Suppressor macrophage treated with lipopolysaccharide for 1 hour (primary cell): ENCODE measurements at places on chromosomes 12 and 14.
A peak's percentile ranks its signal among the peaks of the same experiment; 100 is the strongest.

DNA sequence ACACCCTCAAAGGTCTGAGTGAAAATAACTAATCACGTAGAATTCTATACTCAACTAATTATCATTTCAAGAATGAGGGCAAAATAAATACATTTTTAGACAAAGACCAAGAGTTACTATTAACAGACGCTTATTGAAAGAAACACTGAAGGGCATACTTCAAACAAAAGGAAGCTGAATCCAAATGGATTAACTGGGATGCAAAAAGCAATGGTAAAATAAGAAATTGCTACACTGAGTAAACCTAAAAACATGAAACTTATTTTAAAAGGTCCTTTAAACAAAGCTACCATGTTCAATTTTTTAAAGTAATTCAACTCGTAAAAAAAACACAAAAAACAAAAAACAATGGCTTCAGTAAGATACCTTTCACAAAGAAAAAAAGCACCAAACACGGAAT, 28.2 kb downstream of the LRP6 start:
- DNase-seq, result no peak

- DNase-seq, result no peak
Measured at GRCh38 chr14:31388687-31389413, 31.5 kb downstream of the HEATR5A start.

GRCh38 chr14:73394317-73394716, 64.0 kb downstream of the NUMB start:
- no peak for DNase-seq

- no peak for DNase-seq
Measured at GRCh38 chr12:26680727-26681455, 152.1 kb downstream of the ITPR2 start.

GRCh38 chr12:26331960-26332359, 136.6 kb downstream of the SSPN start:
- peak; percentile 40 for DNase-seq

- DNase-seq, result no peak
Measured at GRCh38 chr12:3157581-3158323, 80.6 kb downstream of the TSPAN9 start.

DNA sequence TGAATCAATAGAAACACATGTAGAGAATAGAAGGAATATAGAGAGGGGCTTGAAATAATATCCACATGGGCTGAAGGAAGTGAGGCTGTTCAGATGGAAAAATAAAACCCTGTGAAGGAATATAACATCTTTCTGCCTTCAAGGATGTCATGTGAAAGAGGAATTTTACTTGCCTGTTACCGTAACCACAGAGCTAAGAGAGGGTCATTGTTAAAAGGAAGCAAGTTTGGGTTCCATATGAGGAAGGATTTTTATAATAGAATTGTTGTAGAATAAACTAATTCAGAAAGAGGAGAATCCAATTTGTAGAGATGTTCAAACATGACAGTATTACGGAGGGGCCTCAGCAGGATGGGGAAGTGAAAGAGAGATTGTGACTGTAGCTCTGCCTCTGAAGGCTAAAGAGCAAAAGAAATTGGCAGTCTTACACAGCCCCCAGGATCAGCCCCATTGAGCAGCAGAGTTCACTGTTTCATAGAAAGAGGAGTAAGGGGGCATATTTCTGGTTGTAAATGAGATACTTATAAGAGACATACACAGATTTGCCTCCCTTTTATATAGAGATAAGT, 41.8 kb upstream of the PTPRR start:
- DNase-seq, result no peak

- DNase-seq, result peak; percentile 67
Measured at GRCh38 chr14:67487937-67488893, at the start of gene TMEM229B. TMEM229B (minus strand) TSS chr14:67488721; CDS start chr14:67473923, 14,798 bp downstream.

- no peak for DNase-seq
Measured at GRCh38 chr12:31773867-31774266, 45.0 kb upstream of the AMN1 start.

DNA sequence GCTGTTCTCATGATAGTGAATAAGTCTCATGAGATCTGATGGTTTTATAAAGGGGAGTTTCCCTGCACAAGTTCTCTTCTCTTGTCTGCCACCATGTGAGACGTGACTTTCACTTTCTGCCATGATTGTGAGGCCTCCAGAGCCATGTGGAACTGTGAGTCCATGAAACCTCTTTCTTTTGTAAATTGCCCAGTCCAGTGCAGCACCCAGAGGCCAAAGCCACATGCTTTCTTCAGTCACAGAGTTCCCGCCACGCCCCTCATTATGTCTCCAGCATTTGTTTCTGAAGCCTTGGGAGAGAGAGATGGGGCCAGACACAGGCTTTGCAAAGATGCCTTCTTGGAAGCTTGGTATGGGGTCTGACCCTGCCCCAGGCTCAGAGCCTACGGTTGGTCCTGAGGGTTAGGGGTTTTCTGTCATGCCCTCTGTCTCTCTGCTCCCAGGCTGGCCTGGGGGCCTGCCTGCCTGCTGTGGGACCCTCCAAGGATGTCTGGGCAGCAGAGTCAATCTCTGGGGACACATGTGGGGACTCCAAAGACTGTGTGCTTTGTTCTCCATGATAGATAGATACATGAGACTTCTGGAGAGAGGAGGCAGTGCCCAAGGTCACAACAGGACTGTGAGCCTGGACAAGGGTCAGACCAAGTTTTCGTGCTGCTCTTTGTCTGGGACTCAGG, 114.1 kb upstream of the PRMT8 start:
- DNase-seq, result peak; percentile 34

DNA sequence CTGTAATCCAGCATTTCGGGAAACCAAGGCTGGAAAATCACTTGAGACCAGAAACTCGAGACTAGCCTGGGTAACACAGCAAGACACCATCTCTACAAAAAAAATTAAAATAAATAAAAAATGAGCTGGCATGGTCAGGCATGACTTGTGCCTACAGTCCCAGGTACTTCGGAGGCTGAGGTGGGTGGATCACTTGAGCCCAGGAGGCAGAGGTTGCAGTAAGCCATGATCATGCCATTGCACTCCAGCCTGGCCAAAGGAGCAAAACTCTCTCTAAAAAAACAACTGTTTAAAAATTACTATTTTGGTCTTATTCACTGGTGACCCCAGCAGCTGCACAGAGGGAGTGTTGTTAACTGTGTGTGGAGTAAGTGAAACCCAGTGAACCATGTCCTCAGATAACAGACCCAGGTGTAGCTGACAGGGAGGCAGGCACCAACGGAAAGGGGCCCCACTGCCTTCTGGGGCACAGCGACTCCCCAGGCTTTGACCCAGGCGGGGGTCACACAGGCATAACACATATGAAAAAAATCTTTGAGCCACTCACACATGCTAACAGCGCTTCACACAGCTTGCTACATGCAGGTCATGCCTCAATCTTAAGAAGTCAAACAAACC, 12.1 kb downstream of the DDX54 start:
- DNase-seq, result no peak

- DNase-seq, result peak; percentile 69
Measured at GRCh38 chr14:103597623-103598377, 31.2 kb upstream of the KLC1 start.

DNA sequence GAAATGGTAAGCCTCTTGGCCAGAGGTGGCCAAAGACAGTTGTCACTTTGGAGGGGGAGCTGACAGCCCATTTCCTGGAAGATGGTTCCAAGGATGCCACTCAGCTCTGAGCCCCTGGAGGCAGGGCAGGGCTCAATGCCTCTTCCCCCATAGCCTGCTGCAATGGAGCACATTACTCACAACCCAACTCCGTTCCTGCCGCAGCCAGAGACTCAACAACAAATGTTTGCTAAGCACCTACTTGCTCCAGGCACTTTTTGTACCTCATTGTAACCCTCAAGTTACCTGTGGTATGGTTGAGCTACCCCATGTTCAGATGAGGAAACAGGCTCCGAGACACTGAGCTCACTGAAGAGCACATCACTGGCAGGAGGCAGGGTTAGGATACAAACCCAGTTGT, 19.5 kb downstream of the IRF2BPL start:
- DNase-seq, result no peak

- no peak for DNase-seq
Measured at GRCh38 chr12:84691266-84691665, 221.3 kb downstream of the SLC6A15 start.

- DNase-seq, result no peak
Measured at GRCh38 chr14:61471297-61472005, 150.1 kb downstream of the PRKCH start.

GRCh38 chr14:95606266-95606665, 71.4 kb downstream of the GLRX5 start:
- DNase-seq, result no peak

DNA sequence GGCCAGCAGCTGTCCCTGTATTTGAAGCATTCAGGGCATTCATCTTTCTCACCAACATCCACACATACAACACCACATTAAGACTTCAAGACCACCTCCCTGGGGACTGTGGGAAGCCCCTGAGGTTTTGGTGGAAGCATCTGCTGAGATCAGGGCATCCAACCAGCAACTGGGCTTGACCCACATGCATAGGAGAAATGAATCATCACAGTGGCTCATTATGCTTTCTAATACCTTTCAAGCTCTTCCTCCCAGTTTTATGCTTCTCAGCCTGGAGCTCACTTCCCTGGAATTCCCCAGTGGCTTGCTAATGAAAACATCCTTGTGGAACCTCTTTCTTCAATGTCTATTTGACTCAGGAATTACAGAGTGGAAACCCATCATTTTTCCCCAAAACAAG, 21.4 kb upstream of the CMKLR1 start:
- DNase-seq, result peak; percentile 59

DNA sequence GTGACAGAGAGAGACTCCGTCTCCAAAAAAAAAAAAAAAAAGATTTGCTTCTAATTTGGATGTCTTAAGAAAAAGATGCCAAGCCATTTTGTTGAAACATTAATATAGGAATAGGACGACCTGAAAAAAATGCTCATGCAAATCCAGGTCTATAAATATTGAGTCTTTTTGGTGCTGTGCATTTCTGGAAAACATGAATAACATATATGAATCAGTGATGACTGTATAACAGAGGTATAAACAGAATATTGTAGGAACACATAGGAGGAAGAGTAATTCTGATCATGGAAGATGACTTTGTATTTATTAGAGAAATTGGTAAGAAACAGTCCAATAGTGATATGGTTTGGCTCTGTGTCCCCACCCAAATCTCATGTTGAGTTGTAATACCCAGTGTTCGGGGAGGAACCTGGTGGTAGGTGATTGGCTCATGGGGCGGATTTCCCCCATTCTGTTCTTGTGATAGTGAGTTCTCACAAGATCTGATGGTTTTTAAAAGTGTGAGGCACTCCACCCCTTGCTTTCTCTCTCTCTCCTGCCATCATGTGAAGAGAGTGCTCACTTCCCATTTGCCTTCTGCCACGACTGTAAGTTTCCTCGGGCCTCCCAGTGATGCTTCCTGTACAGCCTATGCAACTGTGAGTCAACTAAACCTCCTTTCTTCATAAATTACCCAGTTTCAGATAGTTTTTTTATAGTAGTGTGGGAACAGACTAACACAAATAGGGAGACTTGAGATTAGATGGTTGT, 3.0 kb upstream of the SRSF5 start:
- DNase-seq, result peak; percentile 42

DNA sequence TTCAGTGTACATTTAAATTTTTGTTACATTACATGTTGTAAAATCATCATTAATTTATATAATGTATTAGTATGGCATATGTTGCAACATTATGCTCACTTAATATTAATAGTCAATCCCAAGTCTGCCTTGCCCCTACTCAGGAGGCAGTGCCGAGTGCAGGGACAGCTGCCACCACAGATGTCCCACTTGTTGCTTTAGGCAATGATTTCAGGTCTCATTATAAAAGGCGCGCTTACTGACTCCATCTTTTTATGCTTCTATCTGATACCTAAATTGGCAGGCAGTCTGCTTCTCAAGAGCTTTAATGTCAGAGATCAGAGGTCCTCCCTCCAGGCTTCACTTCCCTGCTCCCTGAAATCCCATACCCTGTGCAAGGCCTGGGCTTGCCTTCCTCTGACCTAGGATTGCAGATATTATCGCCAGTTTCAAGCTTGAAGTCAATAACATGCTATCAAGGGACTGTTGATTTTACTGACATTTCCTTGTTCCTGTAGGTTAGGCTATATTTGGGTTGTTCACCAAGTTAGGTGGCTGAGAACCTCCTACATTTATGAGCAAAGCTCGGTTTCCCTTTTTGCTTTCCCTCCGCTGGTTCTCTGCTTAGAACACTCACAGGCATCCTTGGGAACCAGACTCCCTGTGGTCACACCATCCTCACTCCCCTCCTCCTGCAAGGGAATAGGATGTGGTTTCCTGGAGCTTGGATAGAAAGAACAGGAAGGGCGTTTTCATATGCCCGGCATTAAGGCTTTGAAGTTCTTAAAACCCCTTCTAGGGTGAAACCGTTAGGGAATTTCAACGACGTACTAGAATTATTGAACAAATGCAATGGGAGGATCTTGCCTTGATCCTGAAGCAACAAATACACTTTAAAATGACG, 208.4 kb upstream of the FKBP4 start:
- no peak for DNase-seq

GRCh38 chr12:99605-100004, 33.0 kb downstream of the IQSEC3 start:
- no peak for DNase-seq

DNA sequence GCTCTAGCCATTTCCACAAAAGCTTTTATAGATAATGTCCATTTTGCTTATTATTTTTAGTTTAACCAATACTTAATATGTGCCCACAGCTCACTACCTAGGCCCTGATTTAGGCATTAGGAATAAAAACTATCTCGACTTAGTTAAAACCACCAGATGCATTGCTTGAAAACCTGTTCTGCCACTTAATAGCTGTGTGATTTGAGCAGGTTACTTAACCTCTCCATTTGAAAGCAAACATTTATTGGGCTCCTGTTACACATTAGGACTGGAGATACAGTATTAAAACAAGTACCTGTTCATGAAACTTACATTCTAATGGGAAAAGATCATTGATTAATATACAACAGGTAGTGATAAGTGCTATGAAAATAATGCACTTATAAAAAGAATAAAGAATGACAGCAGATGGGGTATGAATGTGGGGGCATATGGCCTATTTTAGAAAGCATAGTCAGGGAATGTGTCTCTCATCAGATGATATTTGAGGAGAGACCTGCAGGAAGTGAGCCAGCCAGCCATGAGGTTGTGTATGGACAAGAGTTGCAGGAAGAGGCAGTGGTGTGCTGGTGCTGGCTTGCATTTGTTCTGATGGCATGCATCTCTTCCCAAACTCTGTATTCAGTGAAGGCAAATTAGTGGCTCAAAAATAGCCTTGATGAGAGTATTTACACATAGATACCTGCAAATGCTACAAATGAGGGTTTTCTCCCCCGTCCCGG, 34.3 kb downstream of the NOPCHAP1 start:
- DNase-seq, result no peak

DNA sequence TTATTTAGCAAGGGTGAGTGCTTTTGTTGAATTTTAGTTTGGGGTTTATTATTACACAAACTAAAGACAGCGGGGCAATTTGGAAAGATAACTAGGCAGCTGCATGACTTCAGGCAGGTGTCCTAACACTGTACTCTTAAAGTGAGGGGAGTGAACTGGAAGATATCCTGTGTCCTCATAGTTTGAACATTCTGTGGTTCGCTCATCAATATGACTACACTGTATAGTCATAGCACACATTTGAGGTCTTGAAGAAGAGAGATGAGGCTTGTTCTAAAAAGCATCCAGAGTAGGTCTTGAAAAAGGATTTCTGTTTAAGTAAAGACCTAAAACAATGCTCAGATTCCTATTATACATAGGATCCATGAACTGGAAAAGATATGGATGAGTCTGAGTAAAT, 1.7 kb upstream of the MAP3K9 start:
- DNase-seq, result no peak
